ENCODE measurements at places on chromosomes 2 and 18.

GRCh38 chr2:36245651-36246050 is 109.9 kb upstream of the CRIM1 start:
- DNase-seq = no peak

DNA sequence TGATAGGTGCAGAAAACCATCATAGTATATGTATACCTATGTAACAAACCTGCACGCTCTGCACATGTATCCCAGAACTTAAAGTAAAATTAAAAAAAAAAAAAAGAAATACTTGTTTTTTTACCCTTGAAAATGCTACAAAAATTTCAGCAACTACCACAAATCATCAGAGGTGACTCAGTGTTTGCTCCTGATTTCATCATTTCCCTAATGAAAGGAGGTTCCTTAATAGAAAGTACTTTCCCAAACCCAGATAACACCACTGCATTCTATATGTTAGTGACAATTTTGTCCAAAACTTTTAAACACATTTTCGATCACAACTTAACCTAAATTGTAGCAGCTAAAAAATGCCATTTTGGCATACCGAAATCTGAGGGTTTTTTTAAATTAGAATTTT is 163.3 kb downstream of the SLC39A10 start:
- DNase-seq = no peak

DNA sequence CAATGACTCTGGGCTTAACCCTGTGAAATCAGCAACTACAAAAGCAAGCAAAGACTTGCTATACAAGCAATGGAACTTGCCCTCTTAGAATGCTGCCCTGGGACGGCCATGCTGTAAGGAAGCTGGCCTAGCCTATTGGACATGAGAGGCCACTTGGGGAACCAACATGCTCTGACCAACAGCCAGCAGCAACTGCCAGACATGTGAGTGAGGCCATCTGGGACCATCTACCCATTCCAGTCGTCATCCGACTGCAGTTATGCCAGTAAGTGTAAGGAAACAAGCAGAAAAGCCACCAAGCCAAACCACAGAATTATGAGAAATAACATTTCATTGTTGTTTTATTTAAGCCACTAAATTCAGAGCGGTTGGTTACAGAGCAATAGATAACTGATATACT is 40.9 kb downstream of the CLASP1 start:
- no peak for DNase-seq

DNA sequence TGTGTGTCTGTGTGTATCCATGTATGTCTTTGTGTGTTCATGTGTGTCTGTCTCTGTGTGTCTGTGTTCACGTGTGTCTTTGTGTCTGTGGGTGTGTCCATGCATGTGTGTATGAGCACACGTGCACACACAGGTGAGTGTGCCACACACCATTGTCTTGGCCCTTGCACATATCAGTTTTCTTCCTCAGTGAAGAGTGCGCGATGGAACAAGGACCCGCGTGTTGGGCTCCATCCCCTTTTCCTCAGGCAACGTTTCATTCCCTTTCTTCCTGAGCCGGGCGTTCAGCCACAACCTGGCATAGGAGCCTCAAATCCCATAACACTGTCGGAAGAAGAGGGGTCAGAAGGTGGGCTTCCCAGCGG is 74.3 kb downstream of the PTGR3 start:
- no peak for DNase-seq

DNA sequence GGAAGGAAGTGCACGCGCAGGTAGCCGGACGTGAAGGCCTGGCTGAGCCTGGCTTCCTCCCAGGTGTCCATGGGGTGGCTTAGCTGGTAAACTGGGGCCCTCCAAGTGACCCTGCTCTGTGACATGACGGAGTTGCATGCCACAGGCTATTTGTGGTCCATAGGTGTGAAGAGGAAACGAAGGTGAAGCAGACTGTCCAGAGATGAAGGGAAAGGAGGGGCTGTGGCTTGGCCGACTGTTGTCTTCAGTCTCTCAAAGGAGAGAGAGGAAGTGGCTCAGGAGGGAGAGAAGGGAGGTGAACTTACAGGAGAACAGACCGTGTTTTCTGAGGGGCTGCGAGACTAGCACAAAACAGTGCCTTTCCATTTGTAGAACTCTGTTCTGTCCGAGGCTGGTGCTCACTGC is 19.3 kb downstream of the INPP5D start:
- no peak for DNase-seq

- no peak for DNase-seq
Measured at GRCh38 chr2:240936106-240936505, 30.0 kb downstream of the CROCC2 start.

DNA sequence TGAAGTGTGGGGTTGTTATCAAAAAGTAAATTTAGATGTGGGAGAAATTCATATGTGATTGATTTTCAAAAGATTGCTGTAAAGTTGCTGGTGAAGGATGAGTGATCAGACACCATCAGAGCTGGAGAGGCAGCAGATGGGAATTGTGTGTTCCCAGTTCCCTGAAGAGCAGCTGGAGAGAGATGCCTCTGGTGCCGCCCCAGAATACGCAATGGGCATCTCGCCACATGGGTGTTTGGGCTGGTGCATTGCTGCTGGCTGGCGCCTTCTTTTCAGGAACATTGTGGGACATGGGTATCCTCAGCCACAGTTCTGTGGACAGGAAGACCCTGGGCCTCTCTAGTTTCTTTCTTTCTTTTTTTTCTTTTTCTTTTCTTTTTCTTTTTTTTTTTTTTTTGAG is 11.9 kb downstream of the ATG4B start:
- no peak for DNase-seq

DNA sequence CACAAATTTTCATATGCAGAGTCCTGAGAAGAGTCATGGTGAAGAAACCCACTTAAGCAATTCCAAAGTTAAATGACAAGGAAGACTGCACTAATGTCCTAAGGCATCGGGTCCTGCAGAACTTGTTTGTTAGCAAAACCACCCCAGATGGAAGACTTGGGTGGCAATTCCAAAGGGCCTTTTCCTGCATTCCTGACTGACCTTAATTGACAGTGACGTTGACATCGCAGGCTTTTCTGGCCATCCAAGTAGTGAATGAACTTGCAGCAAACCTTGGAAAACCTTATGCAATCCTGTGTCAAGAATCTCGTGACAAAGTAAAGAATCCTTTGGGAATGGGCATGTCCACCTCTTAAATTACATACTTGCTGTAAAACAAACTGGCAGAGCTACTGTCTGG is 112.5 kb upstream of the SH3BP4 start:
- no peak for DNase-seq

GRCh38 chr2:113112441-113112840 is 15.0 kb upstream of the IL1RN start:
- no peak for DNase-seq

- no peak for DNase-seq
Measured at GRCh38 chr2:132715386-132716351, 45.7 kb upstream of the LYPD1 start.

Data from substantia nigra (tissue), 51 donors.